ENCODE measurements at places on chromosomes 11 and 22.

DNA sequence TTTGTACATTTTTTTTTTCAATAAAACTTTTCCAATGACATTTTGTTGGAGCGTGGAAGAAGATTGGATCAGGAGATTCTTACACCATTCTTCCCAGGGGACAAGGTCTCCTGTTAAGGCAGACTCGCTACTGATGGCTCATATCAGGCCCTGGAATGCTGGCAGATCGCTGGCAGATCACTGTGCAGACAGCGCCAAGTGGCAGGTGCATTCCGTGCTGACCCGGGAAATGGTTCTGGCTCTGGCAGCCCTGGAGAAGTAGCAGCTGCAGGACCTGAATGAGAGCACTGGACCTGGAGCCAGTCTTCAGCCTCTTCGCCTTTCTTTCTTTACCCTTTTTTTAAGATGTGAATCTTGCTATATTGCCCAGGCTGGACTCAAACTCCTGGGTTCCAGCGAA is 10.7 kb downstream of the SERPINH1 start:
- no peak for DNase-seq

GRCh38 chr11:57255618-57256017 is 18.6 kb upstream of the APLNR start:
- no peak for DNase-seq

DNA sequence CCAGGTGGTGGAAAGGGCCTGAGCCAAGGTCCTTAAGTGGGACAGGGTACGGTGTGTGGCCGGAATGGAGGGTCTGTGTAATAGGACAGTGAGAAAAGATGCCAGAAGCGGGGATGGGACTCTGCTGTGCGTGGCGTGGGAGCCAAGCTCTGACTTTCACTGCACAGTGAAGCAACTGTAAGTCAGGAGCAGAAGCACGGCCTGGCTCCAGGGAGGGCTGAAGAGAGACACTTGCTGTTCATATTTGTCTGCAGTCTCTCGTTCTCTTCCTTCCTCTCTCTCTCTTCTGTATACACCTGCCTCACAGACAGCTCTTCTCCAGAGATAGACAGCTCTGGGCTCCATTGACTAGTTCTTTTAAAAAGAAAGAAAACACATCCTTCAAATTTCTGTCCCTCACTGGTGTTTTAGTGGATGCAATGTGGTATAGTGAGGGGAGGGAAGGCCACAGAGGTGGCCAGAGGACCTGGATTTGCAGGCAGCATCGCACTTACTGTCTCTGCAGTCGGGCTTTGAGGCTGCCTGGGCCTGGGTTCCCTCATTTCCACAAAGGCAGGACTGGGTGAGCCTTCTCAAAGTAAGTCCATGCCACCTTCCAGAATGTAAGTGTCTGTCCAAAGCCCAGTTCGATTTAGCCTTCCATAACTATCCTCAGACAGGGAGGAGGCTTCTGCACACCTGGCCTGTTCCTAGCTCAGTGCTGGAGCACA is 2.1 kb downstream of the IL17RA start:
- DNase-seq, result no peak

DNA sequence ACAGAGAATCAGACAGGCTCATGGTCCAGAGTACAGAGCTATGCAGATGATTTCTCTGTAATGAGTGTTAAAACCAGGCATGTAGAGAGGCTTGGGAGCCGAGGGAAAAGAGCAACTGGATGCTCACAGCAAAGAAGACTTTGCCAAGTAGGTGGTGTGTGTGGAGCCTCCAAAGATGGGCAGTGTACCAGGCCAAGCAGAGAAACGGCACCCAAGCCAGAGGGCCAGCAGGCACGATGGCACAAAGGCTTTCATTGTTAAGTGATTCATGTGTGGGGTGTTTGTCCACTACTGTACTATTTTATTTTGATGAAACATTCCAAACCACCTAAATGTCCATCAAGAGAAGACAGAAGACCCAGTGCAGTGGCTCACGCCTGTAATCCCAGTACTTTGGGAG is 11.1 kb downstream of the RANGAP1 start:
- no peak for DNase-seq

DNA sequence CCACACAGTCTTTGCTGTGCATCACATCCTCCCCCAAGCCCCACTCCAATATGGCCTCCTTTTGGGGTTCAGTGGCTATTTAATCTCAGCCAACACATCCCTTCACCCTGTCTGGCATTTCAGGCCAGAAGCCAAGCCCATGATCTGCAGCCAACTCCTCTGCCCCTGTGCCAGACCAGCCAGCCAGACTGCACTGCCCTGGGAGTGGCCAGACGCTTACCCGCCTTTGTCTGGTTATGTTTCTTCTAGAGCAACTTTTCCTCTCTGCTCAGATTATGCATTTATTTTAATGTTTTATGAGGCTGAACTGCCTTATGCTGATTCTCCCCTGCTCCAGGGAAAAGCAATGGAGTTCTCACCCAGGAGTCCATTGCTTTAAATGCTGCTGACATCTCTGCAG is 206.7 kb upstream of the TBCEL start:
- no peak for DNase-seq

GRCh38 chr11:107566569-107566968 is 1.0 kb upstream of the ALKBH8 start:
- DNase-seq, result no peak

GRCh38 chr11:69215784-69216415 is 60.2 kb downstream of the SMIM38 start:
- DNase-seq, result no peak

GRCh38 chr11:118771547-118772288 is 19.2 kb downstream of the DDX6 start:
- no peak for DNase-seq

DNA sequence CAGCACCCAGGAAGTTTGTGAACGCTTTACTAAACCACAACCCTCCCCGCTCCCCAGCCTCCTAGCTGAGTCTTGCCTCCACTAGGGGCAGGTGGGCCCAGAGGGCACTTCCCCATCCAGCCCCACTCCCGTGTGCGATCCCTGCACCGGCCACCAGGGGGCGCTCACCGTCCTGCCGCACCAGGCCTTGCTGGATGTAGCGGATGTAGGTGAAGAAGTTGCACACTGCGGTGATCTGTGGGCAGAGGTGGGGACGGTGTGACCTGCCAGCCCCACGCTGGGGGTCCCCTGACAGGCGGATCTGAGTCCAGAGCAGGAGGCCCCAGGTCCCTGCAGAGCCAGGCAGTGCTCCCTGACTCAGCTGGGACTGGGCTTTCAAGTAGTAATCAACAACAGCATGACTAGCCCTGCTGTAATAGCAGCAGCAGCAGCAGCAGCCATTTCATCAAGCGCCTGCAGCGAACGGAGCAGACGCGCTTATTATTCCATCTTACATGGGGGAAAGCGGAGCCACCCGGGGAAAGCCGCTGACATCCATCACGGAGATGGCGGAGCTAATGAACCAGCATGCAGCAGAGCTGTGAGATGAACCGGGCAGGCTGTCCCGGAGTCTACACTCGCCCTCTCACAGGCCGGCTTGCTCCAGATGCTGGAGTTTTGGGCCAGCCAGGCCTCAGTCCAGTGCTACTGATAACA is 7.9 kb upstream of the FADS3 start:
- peak; percentile 84 for DNase-seq

DNA sequence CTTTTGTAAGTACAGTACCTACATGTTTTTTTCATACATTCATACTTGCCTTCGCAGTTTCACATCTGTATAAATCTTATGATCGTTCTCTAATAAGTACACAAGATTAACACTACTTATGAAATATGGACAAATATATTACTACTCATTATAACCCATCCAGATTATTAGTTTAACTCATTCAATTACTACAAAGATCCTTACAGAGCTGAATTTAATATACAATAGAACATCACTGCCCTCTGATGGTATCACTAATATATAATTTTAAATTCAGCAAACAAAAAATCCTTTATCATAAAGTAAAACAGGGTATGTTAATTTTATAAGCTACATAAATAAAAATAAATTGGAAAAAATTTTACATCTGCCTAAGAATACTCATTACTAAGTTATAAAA is 7.4 kb downstream of the SVIP start:
- DNase-seq, result no peak

- DNase-seq, result no peak
These were observed 1.1 kb downstream of the EXT2 start for GRCh38 chr11:44096360-44097185.

GRCh38 chr22:35685731-35686130 is 31.9 kb upstream of the APOL5 start:
- no peak for DNase-seq

- DNase-seq, result no peak
These were observed 20.6 kb upstream of the NDUFC2 start for GRCh38 chr11:78100261-78100660.

DNA sequence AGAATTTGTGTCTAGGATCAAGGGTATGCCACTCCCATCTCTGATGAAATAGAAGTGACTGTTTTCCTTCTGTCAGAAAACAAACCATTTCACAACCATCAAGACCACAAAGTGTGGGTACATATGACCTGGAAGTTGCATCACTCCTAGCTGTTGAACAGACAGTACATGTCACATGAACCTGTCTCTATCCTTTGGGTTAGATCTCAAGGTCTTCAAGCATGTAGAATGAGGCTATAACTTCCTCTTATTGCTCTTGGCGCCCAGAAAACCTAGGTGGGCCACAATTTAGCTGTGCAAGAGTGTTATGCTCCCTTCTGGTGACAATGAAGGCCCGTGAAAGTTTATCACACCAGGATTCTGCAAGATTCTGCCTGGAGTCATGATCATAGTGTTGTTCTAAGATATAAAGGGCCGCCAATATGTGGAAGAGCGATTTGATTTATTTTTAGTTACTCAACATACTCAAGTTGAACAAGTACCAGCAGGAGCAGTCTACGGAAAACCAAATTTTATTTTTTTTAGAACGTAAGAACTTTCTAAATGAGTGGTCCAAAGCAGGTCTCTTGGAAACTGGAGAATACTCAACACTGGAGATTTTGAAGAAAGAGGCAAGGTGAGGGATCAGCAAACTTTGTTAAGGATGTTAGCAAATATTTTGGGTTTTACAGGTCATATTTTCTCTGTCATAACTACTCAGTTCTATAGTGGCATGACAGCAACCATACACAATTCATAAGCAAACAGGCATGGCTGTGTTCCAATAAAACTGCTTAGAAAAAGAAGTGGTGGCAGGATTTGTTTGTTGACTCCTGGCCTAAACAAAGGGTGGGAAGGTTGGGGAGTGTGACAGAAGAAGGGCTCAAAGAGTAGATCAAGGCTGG is 101.8 kb downstream of the USP35 start:
- no peak for DNase-seq

DNA sequence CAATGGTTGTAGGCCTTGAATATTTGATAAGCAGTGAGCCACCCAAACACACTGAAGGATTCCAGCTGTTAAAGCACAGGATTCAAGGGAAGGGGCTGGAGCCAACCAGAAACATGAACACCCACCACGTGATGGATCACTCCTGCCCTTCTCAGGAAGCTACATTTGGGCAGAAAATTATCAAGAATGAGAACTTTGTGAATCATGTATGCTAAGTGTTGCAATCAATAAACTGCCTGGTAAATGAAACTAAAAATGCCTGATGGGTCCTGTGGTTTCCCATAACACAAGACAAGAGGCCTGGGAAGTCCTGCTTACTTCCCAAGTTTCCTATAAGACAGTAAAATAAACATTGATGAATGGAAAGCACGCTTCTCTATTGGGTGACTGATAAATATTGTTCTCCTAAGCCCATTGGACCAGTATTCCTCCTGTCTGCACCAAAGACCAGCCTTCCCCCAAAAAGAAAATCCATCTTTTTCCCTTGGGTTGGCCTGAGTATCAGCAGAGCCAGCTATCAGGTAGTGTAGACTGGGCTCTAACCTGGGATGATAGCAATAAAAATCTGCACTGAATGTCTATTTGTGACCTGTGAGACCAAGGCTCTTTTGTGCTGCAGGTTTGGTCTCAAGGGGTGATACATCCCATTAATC is 98.4 kb downstream of the CCDC83 start:
- DNase-seq, result no peak

- DNase-seq, result no peak
These were observed 1.9 kb downstream of the CRYBB1 start for GRCh38 chr22:26615830-26616435.

- DNase-seq, result no peak
These were observed 20.1 kb upstream of the SIK2 start for GRCh38 chr11:111582163-111582562.

GRCh38 chr11:134229126-134229790 is 4.8 kb downstream of the VPS26B start:
- DNase-seq, result no peak

GRCh38 chr11:21104641-21105040 is 435.3 kb downstream of the NELL1 start:
- DNase-seq, result no peak

DNA sequence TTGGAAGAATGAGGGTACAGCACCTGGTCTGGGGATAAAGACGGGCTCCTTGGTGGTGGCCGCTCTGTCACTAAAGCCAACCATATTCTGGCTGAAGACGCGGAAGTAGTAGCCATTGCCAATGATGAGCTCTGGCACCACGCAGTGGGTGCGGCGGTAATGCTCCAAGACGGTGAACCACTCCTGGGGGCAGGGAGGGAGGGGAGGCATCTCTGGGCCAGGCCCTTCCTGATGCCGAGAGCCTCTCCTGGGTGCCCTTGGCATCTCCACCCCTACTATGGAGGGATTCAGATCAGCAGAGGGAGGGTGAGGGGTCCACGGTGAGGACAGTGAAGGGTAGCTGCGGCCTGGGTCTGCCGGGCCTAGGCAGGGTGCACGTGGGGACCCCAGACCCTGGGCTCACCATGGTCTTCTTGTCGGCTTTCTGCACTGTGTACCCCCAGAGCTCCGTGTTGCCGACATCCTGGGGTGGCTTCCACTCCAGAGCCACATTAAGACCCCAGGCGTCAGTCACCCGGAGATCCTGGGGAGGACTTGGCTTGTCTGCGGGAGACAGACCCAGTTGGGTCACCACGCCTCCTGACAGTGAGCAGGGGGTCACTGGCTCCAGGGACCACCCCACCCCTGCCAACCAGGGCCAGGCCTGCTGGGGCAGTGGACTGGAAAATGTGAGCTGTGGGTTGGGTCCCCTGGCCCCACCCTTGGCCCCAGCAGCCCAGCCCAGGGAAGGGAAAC is 19.5 kb downstream of the MYBPC3 start:
- DNase-seq, result no peak

- no peak for DNase-seq
These were observed 133.7 kb downstream of the SNX19 start for GRCh38 chr11:130782361-130783222.

DNA sequence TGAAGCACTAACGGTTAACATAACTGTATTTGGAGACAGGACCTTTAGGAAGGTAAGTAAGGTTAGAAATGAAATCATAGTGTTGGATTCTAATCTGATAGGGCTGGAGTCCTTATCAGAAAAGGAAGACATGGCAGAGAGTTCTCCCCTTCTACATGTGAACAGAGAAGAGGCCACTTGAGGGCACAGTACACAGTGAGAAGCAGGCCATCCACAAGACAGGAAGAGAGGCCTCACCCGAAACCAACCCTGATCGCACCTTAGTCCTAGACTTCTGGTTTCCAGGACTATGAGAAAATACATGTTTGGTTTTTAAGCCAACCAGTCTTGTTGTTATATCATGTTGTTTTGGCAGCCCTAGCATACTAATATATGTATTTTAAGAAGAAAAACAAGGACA is 170.0 kb downstream of the LRRC4C start:
- DNase-seq, result no peak

GRCh38 chr11:134515081-134515960 is 103.3 kb upstream of the B3GAT1 start:
- DNase-seq, result no peak

GRCh38 chr22:34475886-34476285 is 555.6 kb upstream of the LARGE1 start:
- no peak for DNase-seq

- DNase-seq, result no peak
These were observed 51.4 kb downstream of the GRIK4 start for GRCh38 chr11:120562806-120563425.
